Stimulated activated CD8-positive, alpha-beta memory T cell treated with anti-CD3 and anti-CD28 coated beads, Interleukin-15, amount 100 ng/mL, for 4 hours (primary cell): ENCODE measurements at places on chromosomes 7 and 10.

DNA sequence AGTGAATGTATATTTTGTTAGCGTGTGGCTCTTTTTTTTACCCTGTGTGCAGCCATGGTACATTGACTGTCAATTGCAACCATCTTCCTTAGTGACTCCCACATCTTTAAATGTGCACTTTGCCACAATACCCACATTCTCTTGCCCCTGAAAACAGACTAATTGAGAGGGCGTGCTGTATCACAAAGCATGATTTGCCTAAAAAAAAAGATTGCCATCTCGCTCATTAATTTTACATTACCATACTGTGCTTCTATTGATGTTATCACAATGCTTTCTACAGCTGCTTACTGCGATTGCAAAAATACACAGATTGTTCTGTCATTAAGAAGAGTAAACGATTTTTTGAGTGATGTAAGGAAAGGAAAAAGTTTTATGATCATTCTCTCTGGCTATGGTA is 613.1 kb upstream of the NRP1 start:
- no peak for DNase-seq

DNA sequence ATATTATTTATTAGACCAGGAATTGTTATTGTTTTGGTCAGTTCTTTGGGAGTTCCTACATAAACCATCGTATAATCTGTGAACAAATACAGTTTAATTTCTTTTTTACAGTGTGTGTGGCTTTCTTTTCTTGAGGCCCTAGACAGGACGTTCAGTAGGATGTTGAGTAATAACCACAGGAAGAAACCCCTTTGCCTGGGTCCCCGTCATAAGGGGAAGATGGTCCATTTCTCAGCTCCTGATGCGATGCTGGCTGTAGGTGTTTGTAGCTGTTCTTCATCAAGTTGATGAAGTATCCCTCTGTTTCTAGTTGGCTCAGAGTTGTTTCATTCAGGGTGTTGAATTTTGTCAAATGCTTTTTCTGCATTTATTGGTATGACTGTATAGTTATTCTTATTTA is 219.7 kb upstream of the ADARB2 start:
- no peak for DNase-seq

DNA sequence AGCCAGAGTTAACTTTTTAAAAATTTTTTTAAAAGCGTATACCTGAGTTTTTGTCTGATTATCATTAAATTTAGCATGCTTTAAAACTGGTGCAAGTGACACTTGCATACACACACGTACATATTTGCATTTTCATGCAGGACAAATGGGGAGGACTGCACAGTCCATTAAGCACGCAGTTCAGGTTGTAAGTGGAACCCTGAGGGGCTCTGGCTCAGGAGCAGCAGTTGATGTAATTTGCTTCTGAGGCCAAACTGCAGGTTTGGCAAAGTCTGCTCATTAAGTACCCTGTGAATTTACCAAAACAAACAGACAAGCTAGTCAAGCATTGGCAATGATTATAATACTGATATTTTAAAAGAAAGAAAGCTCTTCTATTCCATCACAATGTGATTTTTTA is 215.8 kb upstream of the PFKP start:
- no peak for DNase-seq

DNA sequence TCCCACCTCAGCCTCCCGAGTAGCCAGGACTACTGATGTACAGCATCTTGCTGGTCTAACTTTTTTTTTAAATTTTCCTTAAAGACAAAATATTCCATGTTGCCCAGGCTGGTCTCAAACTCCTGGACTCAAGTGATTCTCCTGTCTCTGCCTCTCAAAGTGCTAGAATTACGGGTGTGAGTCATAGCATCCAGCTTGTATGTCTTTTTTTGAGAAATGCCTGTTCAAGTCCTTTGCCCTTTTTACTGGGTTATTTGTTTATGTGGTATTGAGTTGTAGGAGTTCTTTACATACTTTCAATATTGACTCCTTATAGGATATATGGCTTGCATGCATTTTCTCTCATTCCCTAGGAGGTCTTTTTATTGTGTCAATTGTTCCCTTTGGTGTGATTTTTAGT is 486.4 kb downstream of the MAGI2 start:
- DNase-seq: no peak

DNA sequence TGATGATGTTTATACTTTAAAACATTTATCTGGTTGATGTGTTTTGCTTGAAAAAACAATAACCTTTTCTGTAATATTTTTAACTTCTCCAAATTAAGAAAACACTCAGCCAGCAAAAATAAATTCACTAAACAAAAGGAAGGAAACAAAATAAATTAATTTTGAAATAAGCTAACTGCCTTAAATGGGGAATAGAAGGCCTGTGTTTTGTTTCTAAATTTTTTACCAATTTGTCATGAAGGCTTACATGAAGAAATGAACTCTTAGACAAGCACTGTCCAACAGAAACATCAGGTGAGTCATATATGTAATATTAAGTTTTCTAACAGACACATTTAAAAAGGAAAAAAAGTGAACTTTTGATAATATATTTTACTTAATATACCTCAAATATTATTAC is 68.5 kb downstream of the LRRN3 start:
- DNase-seq: no peak

DNA sequence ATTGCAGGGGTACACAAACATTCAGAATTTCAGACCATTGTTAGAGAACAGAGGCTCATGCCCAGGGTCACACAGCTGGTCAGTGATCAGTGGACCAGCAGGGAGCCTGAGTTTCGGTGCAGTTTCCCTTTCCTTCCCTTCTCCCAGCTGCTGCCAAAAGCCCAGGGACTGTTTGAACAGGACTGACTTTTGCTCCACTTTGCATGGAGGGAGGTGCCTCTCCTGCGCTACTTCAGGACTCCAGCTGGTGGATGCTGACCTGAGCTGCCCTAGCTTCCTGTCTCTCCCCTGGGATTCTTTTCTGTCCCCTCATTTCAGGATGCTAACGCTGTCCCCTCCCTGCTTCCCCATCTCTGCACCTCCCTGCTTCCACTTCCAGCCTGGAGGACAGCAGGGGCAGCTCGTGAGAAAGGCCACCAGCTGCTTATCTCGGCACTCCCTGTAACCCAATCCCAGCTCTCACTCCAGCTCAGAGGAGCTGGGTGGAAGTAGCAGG is 14.5 kb downstream of the SH2D4B start:
- DNase-seq: no peak

- no peak for DNase-seq
These were observed 24.7 kb downstream of the ADK start for GRCh38 chr10:74175510-74176379.

DNA sequence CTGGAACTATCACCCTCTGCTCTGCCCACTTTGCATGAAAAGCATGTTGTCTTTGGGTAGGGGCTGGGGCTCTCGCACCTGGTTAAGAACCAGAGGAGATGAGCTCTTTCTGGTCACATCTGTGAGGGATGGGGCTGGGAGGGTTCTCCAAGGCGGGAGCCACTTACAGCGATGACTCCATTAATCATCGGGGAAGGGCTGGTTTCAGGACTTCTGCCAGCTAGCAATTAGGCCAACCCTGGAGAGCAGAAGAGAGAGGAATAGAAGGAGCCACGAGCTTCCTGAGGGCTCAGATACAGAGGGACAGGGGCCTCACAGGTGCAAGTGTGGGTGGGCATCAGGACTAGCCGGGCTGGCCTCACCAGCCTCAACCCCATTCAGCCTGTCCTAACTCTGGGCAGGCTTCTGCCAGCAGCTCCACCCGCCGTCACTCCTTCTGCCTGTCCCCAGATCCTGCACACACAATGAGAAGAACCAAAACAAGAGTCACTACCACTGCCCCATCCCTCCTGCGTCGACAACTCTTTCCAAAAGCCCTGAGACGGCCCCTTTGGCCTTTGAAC is 8.4 kb downstream of the AQP1 start:
- no peak for DNase-seq

DNA sequence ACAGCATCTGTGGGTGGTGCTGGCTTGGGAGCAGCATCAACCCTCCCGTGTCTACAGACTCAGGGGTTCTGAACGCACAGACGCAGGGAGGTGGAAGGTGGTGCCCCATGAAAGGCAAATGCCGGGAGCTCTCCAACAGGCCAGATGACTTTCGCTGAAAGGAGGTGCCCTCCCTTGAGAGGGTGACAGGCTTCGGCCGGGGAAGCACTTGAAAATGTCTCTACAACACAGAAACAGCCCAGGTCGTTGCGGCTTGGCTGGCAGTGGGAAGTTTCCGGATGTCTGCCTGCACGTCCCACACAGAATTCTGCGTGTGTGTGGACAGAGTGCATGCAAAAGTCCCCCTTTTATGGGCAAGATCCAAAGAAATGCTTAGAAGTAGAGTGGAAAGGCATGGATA is 239.6 kb downstream of the SKAP2 start:
- DNase-seq: no peak

DNA sequence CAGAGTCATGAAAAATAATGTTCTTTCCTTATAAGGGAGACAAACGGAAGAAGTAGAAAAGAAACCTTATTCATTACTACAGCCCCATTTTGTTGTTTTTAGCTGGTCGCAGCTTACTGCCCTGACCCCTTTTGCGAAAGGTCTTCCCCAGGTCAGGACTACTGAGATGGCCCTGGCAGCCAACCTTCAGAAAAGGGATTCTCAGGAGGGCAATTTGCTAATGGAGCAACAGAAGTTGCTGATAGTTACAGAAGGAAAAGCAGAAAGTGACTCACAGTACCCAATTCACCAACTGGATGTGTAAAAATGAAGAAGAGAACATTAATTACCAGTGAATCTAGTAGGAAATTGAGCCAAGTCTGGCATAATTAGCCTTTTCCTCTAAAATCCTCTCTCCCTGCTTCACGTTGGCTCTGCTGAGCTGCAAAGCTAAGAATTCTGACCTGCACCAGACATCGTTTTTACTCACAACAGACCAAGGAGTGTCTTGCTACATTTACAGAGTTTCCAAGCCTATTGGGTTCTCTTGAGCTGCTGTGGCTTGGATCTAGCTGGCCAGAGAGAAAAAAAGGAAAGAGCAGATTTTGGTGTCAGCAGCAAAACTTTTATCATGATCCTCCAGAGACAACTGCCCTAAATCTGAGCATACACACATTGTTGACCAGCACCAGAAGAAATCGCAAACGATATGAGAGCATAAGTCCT is 499.9 kb upstream of the FZD8 start:
- no peak for DNase-seq

GRCh38 chr7:25851332-25852210 is 300.4 kb upstream of the NFE2L3 start:
- DNase-seq: no peak

- no peak for DNase-seq
These were observed 57.6 kb downstream of the LYZL1 start for GRCh38 chr10:29346296-29347001.
